ENCODE measurements at places on chromosomes 13 and 19.

- no peak for DNase-seq
These were observed 268.3 kb upstream of the MIR17HG start for GRCh38 chr13:91079176-91079575.

DNA sequence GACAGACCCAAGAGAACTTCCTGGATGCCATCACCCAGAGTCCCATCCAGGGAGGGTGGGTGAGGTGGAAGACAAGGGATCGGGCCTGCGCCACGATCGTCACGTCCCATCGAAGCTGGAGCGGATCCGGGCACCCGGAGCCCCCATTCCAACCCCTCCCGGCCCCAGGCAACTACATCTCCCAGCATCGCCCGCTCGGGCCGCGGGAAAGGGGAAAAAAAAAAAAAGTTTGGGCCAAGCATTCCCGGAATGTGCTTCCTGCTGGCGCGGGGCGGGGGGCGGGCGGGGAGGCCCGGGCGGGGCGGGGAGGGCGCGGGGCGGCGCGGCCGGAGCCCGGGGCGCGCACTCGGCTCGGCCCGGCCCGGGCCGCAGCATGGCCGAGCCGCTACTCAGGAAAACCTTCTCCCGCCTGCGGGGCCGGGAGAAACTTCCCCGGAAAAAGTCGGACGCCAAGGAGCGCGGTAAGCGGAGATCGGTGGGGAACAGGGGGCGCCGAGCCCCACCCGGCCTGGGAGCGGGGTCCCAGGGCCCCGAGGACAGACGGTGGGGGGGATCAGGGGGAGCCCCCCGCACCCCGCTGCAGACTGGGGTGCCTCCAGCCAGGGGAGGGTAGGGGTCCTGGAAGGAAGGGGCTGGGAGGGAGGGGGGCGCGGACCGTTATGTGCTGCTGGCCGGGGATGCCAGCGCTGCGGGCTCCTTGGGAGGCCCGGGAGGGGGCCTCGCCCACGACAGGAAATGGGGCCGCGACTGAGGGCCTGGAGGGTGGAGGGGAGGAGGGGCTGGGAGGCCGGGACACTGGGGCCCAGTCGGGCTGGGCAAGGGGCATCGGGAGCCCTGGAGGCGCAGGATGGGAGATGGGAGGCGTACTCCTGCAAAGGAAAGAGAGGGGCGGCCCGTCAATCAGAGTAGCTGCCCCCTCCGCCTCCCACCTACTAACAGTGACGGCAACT is at the start of gene SYDE1:
TSS of gene SYDE1 (plus strand) at position 341 of the 950 bp plus-strand sequence. CDS start at position 374, 33 bp downstream.
- no peak for DNase-seq

GRCh38 chr13:101098873-101099272 is 317.4 kb downstream of the NALCN start:
- no peak for DNase-seq

DNA sequence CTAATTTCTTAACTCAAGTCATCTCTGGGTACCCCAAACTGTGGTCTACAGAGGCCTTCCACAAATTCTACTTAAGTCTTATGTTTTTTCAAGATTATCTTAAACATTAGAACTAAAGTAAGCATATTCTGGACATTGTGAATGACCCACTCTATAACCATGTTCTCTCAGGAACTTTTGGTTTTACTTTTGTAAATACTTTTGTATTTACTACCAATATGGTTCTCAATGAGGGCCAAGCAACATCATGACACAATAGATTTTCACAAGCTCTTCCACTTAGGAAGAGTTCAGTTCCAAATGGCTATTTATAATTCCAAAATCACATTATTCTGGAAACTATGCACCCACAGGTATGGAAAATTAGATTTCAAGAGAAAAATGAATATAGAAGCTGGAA is 10.8 kb downstream of the DIAPH3 start:
- DNase-seq: no peak

DNA sequence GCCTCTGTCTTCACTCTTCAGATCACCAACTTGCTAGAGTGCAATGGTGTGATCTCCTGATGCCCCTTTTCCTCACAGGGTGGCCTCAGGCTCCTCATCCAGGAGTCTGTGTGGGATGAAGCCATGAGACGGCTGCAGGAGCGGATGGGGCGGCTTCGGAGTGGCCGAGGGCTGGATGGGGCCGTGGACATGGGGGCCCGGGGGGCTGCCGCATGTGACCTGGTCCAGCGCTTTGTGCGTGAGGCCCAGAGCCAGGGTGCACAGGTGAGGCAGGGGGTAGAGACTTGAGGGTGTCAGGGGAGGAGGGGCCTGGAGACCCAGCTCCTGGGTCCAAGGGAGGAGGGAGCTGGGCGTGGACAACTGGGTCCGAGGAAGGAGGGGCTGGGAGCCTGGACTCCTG is 9.5 kb downstream of the ALDH16A1 start:
- DNase-seq: no peak

GRCh38 chr19:2631213-2631821 is 71.2 kb downstream of the GNG7 start:
- DNase-seq: no peak

GRCh38 chr13:21530656-21531055 is 71.6 kb upstream of the ZDHHC20 start:
- no peak for DNase-seq

DNA sequence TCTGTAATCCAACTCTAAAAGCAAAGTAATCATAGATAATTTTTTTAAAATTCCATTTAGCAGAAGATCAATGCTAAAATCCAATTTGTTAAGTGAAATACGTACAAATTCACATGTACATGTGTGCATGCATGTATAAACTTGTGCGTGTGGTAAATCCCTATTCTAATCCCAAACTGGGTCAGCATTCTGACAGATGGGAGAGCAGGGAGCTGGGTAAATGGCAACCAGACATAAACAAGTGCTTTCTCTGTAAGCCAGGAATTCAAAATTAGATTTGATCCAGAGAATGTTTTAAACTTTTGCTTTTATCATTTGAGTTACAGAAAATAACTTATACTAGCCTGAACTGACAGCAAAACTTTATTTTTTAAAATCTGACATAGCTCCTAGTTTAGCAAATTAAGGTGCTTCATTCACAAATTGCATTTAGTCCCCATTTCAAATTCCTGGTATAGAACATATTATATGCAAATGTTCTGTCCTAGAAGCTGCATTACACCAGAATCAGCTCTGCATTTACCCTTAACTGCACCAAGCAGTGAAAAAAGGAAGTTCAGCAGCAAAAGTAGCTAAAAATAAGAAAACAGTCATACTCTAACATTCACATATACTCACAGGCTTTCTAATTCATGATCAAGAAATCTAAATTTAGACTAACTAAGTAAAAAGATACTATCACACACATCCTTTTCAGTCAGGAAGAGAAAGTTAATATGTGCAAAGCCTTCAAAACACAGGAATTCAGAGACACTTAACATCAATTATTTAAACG is 32.6 kb downstream of the UBL3 start:
- no peak for DNase-seq

DNA sequence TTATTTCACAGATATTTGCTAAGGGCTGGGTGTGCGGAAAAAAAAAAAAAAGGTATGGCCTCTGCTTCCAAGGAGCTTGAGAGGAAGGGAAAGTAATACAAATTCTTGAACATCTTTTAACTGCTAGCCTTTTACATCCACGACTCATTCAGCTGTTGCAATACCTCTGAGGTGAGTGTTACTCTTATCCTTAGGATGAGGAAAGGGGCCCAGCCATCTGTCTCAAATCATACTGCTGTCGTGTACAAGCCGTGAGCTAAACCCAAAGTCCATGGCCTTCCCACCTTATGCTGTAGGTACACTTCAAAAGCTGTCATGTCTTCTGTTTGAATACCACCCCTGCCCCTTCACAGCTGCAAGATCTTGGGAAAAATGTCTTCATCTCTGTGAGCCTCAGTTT is 146.8 kb downstream of the KCNRG start:
- no peak for DNase-seq

DNA sequence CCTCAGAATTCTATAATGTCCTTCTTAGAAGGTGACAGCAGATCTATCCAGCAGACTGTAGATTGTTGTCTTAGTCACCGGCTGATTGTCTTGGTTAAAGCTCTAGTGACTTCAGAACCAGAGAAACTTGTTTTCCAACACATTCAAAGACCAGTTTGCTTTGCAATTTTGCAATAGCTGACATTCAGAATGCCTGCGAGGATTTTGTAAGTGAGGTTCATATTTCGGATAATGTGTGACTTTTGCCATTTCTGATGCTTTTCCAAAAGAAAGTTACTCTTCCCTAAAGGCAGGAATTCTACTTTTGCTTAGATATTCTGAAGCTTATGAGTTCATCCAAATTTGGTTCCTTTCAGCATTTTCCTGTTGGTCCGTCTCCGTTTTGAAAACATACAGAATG is 13.2 kb downstream of the SPINT2 start:
- DNase-seq: no peak

GRCh38 chr19:17610384-17610783 is 54.9 kb downstream of the COLGALT1 start:
- no peak for DNase-seq

GRCh38 chr13:75489502-75490263 is 7.7 kb upstream of the TBC1D4 start:
- DNase-seq: no peak

DNA sequence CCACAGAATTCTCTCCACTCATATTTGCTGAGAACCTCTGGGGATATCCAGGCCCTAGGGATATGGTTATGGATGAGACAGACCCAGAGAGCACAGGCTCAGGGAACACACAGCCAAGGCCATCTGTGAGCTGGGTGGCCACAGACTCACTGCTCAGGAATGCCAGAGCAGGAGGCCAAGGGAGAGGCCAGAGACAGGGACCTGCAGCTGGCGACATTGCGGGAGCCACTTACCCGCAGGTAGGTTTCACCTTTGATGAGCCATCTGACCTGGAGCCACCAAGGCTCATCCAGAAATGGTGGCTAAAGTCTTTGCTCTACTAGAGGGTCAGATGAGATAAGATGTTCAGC is 29.4 kb downstream of the CCNE1 start:
- no peak for DNase-seq

GRCh38 chr13:49586717-49587116 is 1.4 kb upstream of the RCBTB1 start:
- DNase-seq: no peak

GRCh38 chr13:70769817-70770216 is 661.6 kb upstream of the KLHL1 start:
- DNase-seq: no peak

GRCh38 chr13:79482281-79482970 is 1.5 kb downstream of the NDFIP2 start:
- no peak for DNase-seq

DNA sequence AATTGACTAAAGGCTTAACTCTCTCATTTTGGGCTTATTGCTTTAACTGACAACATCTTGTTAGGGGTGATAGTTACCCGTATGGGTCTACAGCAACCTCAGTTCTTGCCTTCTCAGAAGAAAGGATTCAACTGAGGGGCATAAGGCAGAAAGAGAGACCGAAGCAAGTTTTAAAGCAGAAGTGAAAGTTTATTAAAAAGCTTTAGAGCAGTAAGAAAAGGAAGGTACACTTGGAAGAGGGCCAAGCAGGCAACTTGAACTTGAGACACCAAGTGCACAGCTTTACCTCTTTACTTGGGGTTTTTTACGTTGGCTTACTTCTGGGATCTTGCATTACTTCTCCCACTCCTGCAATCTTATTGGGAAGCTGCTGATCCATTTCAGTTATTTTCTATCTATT is 246.9 kb upstream of the PRR20A start:
- DNase-seq: no peak

Measured in NCI-H187 (cell line).